Body of pancreas (tissue), 4 donors: ENCODE measurements at places on chromosomes 2 and 18.

GRCh38 chr2:47221946-47222345, 66.8 kb upstream of the STPG4 start:
- no peak for DNase-seq

DNA sequence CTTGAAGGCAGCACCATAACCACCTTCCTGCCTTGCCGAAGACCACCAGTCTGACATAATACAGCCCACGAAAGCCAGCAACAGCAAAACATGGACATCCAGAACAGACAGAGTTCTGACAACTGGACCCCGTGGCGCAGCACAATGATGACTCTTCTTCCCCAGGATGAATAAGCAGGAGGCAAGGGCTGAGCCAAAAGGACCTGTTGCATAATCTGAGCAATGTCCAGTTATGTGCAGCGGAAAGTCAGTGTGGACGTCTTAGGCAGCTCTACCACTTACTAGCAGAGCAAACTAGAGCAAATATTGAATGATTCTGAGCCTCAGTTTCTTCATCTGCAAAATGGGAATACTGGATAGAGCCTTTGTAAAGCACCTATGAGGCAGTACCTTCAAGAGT, 225.1 kb downstream of the ZBTB7C start:
- no peak for DNase-seq

GRCh38 chr2:6081955-6082624, 389.9 kb downstream of the SOX11 start:
- no peak for DNase-seq

DNA sequence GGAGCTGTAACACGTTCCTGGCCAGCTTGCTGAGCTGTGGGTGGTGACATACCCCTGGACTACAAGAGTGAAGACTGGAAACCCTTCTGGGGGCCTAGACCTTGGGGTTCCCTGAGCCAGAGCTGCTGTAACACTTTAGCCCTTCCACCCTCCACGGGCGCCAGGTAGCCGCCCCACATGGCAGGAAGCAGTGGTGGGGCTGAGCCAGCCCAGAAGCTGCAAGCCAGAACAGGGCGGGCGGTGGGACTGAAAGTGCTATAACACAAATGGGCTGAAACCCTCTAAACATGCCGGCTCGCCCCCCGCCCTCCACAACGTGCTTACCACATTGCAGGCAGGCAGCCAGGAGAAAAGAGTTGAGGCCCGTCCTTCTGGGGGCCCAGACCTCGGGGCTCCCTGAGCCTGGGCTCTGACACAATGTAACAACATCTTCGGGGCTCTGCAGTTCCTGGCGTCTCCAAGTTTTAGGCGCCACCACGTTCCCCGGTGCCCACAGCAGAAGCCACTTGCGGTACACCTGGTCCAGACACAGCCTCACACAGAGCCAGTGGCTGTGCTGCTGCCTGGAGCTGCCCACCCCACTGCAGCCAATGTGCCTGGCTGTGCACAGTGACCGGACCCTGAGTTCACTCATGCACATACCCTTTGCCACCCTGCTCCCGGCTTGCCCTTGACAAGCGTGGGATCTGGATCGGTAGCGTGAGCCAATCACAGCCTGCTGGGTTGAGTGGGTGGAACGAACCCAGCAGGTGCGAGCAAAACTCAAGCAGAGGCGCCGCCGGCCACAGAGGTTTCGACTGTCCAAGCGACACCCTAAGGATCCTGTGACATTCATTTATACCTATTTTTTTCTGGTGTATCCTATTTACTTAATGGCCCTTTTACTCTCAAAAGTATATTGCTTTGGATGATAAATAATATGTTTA, 127.4 kb upstream of the FHL2 start:
- DNase-seq = no peak

DNA sequence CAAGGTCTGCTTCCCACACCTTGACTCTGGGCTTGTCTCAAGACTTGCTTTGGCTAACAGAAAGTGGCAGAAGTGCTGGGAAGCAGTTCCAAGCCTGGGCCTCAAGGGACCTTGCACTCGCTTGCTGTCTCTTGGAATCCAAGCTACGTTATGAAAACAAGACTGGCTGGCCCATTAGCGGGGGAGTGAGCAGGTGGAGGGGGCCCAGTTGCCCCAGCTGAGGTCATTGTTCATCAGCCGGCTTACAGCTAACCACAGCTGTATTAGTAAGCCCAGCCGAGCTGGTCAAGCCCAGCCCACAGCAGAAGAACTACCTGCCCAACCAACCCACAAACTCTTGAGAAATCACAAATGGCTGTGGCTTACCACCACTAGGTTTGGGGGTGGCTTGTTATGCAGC, 63.1 kb downstream of the MARCO start:
- no peak for DNase-seq

- no peak for DNase-seq
Measured at GRCh38 chr2:217913436-217913835, 89.4 kb downstream of the TNS1 start.

DNA sequence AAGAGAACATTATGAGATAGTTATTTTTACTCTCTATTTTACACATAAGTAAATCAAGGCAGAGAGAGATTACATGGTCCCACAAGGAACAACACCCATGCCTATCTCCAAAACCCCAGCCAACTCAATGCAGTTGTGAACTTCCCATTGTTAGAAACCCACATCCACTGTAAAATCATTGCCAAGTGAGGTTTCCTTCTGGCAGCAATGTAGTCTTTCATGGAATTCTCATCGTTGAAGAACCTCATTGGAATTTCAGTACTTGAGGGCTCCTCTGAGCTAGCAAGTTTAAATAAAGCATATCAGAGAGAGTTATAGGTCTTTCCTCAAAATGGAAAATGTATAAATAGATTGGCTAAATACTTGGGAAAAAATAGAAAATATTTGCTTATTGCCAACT, 105.2 kb downstream of the RAD51AP2 start:
- no peak for DNase-seq

- no peak for DNase-seq
Measured at GRCh38 chr2:9169349-9170107, 37.1 kb upstream of the ASAP2 start.

GRCh38 chr2:127561371-127561770, 25.9 kb downstream of the MYO7B start:
- no peak for DNase-seq

DNA sequence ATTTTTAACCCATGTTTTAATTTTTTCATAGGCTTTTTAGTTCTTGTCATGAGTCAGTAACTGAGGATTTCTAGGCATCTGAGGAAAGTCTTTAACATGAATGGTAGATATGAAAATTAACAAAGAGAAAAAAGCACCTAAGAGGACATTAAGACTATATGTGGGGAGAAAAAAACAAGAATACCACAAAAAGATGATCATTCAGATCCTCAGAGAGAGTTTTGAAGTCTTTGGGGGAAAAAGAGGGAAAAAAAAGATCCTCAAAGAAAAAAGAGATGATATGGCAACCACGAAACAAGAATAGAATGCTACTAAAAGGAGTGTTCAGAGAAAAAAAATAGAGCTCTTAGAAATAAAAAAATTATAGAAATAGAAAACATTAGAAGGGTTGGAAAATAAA, 8.1 kb downstream of the DRC1 start:
- DNase-seq = no peak

GRCh38 chr2:105917226-105917625, 172.5 kb downstream of the NCK2 start:
- no peak for DNase-seq

DNA sequence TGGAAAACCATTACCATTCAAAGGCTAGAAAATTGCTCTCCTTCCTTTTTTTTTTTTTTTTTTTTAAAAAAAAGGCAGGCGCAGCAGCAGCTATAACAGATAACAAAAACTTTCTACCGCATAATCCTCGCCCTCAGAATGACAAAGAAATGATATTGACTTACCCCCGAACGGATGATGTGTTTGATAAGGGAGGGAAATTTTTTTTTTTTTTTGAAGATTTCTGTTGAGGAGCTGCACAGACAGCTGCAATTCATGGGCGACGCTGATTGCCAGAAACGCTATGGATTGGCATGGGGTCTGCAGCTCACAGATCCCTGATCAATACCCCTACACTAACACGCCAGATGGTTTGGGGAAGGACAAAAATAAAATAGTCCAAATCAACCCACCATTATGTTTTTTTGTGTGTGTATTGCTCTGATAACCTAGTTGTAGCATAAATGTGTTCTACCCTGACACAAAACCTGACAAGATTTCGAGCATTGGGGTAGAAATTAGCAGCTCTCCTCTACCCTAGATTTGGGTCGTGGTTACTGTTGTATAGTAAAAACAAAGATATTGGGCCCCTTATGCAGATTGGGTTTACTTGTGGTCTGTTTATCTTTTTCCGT, 3.6 kb upstream of the ONECUT2 start:
- no peak for DNase-seq

- no peak for DNase-seq
Measured at GRCh38 chr18:75293591-75293990, 83.0 kb downstream of the TSHZ1 start.

- DNase-seq = peak; percentile 31
Measured at GRCh38 chr2:148814143-148814859, 60.7 kb upstream of the KIF5C start.

DNA sequence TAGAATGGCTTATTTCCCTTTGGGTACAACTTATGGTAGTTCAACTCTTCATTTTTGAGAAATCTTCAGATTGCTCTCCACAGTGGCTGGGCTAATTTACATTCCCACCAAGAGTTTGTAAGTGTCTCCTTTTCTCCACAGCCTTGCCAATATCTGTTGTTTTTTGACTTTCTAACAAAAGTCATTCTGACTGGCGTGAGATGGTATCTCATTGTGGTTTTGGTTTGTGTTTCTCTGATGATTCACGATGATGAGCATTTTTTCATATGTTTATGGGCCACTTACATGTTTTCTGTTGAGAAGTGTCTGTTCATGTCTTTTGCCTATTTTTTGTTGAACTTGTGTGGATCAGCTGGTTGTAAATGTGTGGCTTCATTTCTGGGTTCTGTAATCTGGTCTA, 871.0 kb downstream of the EPHA4 start:
- no peak for DNase-seq

- DNase-seq = no peak
Measured at GRCh38 chr2:218180467-218181114, 13.8 kb upstream of the CXCR1 start.

GRCh38 chr2:11069566-11070185, 85.6 kb upstream of the SLC66A3 start:
- DNase-seq = no peak

- DNase-seq = peak; percentile 55
Measured at GRCh38 chr2:202377207-202377761, 1.2 kb downstream of the BMPR2 start.

DNA sequence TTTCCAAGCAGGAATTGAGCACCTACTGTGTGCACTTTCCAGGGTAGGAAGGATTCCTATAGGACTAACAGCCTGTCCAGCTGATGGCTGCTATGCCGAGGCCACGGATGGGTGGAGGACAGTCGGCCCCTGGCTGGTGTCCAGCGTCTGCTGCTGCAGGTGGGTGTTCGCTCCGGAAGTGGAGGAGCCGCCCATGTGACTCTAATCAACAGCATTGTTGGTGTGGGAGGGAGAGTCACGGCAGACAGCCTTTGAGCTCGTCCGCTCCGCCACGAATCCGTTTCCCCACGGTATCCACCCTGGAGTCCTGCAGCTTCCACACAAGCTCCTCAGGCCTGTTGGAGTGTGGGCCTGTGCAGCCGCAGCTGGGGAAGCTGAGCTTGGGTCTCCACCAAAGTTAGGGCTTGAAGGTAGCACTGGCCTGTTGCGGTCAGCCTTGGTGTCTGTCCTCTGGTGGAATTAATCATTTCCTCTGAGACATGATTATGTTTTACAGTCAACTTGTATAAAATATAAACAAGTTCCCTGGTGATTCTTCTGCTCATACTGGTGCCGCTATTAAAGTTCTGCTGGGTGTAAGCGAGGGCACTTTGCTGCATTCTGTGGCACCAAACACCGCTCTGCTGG, 185.9 kb upstream of the TPO start:
- DNase-seq = no peak

GRCh38 chr2:84849271-84849952, 31.5 kb downstream of the TRABD2A start:
- DNase-seq = no peak

GRCh38 chr2:105821428-105822125, 76.9 kb downstream of the NCK2 start:
- DNase-seq = no peak

DNA sequence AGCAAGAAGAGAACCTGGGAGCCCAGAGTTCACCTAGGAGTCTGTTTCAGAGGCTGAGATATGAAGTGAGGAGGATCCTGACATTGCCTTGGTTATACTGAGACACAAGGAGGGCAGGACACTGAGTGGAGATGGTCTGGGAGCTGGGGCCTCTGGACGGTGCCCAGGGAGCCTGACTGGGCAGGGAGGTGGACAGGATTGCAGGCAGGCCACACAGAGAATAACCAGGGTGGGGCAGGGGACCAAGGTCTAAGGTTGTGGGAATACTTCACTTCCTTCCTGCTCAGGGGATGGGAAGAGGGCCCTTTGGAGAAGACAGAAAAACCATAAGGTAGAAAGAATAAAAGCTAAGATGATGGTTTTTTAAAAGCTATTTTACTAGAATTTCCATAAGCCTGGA, 18.7 kb downstream of the EDAR start:
- no peak for DNase-seq

DNA sequence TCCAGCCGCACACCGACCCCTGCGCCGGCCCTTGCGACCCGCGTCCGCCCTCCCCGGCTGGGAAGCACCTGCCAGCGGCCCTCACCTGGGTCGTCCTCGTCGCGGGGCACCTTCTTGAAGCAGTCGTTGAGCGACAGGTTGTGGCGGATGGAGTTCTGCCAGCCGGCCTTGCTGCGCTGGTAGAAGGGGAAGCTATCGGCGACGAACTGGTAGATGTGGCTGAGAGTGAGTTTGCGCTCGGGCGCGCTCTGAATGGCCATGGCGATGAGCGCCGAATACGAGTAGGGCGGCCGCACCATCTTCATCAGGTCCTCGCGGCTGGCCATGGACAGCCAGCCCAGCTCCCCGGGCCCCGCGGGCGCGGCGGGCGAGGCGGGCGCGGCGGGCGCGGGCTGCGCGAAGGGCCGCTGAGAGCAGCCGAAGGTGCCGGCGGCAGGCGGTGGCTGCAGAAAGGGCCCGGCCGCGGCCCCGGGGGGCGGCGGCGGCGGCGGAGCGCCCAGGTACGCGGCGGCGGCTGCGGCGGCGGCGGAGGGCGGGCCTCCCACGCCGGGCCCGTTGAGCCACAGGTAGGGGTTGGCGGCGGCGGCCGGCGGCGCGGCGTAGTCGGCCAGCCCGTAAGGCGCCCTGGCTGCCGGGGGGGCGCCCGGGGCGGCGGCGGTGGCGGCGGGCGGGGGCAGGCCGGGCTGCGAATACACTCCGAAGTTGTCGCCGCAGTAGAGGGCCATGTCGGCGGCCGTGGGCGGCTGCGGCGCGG, 505 bp downstream of the FOXI3 start:
- peak; percentile 27 for DNase-seq
